ENCODE measurements at places on chromosomes 12 and 14. TPM values are rescaled to one million over a fixed set of nuclear protein-coding genes. Genes with fewer than 3 reads are reported as not detected.

DNA sequence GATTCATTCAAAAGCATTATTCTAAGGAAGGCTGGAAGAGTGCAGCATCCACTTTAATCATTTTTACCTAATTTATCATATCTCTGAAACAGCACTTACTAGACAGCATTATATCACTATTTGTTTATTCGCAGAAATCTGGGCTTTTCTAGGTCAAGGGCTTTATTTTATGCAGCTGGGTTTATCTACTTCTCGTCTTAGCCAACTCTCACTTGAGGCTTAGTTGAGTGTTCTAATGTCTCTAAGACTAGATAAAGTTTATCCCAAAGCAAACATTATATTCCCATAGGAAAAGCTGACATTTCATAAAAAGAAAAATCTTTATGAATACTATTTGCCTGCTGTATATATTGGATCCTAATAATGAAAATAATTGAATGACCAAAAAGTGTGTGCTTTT is 720.8 kb upstream of the FLRT2 start:
- no peak for DNase-seq

- DNase-seq, result no peak
These were observed 180.5 kb downstream of the CAND1 start for GRCh38 chr12:67449591-67450052.

- DNase-seq, result no peak
These were observed 756 bp downstream of the LGR5 start for GRCh38 chr12:71440345-71440762.

DNA sequence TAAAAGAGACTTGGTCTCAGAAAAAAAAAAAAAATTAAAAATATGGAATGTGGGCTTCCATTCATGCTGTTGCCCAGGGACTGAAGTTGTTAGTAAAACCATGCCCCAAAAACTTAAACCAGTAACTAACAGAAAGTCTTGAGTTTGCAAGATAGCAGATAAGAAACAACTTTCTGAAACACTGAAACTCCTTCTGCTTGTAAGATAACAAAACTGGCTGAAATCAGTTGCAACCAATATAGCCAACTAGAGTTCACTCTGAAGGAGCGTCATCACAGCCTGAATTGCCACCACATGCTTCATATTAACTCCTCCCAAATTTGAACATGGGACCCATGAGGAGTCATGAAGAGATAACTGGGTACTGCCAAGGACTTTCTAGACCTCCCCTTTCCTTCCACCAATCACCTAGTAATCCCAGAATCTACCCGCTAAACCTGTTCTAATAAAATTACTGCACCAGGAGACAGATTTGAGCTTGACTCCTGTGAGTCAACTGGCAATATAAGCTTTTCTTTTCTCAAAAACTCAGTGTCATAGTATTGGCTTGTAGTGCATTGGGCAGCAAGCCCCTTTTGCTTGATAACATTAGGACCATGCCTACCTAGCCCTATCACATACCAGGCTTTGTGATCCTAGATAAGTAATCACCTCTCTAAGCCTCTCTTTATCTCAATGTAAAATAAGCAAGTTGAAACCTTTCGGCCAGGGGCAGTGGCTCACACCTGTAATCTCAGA is 53.6 kb downstream of the R3HDM2 start:
- no peak for DNase-seq

GRCh38 chr14:61861320-61861865 is 99.2 kb downstream of the SNAPC1 start:
- DNase-seq, result no peak

Gene NFE2
- total RNA-seq, result 0.71 TPM

DNA sequence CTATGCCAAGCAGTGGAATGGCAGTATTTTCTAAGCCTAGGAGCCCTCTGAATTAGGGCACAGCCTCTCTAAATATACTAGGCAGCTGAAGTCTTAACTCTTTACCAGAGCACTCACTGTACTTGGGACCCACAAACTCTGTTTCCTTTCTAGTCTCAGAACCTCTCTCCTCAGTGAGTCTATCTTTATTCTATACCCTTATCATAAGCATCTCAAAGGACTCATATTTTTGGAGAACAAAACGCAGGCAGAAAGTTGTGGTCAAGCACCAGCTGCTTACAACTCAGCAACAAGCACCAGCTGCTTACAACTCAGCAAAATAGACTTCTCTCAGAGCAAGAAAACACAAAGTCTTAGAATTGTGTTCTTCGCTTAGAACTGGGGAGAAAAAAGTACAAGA is 993 bp downstream of the CCDC196 start:
- DNase-seq, result no peak

All from left ventricle myocardium inferior (tissue), 1 donor.